ELF-1 (cell line): ENCODE measurements at places on chromosomes 5 and 9.

GRCh38 chr5:125865166-125865815, 557.9 kb upstream of the GRAMD2B start:
- DNase-seq: no peak

GRCh38 chr9:129497005-129497812, 123.7 kb downstream of the C9orf50 start:
- DNase-seq: no peak

GRCh38 chr5:151618907-151619306, 27.8 kb upstream of the FAT2 start:
- DNase-seq: no peak

GRCh38 chr9:77601476-77602099, 46.5 kb downstream of the GNA14 start:
- no peak for DNase-seq

GRCh38 chr9:75541734-75542133, 348.7 kb upstream of the PCSK5 start:
- DNase-seq: no peak

- no peak for DNase-seq
Measured at GRCh38 chr5:4384649-4385048, 755.5 kb upstream of the ADAMTS16 start.

GRCh38 chr5:125497651-125498050, 751.2 kb upstream of the ZNF608 start:
- DNase-seq: no peak

GRCh38 chr5:124408738-124409453, 337.5 kb downstream of the ZNF608 start:
- DNase-seq: no peak

DNA sequence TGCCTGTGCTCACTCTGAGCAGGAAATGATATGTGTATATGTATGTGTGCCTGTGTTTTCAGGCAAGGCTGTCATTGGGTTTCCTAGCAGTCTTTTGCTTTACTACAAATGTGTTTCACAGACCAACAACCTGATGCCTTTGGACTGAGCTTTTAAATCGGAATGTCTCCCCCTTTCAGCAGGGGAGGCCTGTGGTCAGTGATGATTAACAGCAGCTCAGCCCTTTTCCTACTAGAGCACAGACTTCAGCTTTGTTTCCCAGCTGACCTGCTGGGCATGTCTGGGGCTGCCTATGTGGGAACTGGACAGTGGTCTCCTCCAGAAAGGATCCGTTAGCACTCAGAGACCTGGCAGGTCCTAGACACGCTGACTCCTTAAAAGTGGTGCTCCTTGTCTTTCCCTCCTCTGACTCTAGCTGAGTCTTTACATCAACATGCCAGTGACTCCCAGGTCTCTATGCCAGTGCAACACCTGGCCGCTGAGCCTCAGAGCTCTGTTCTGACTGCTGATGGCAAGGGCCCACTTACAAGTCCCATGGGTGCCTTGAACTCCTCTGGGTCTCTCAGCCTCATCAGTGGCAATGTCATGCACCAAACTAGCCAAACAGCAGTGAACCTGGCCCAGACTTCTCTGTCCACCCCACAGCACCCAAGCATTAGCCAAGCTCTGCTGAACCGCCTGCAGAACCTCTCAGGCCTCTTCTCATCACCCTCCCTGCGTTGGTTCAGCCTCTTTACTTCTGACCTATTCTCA, 7.7 kb downstream of the MACROH2A1 start:
- DNase-seq: no peak

DNA sequence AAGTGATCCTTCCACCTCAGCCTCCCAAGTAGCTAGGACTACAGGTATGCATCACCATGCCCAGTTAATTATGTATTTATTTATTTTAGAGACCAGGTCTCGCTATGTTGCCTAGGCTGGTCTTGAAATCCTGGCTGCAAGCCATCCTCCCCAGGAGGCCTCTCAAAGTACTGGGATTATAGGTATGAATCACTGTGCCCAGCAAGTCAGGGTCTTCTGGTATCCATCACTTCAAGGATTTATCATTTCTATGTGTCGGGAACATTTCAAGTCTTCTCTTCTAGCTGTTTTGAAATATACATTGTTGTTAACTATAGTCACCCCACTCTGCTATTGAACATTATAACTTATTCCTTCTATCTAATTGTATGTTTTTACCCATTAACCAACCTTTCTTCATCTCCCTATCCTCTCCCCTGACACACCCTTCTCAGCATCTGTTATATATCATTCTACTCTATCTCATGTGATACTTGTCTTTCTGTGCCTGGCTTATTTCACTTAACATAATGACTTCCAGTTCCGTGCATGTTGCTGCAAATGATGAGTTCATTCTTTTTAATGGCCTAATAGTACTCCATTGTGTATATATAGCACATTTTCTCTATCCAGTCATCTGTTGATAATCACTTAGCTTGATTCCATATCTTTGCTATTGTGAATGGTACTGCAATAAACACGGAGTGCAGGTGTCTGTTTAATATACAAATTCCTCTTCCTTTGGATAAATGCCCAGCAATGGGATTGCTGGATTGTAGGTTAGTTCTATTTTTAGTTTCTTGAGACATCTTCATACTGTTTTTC, 26.4 kb downstream of the UTP15 start:
- peak; percentile 1 for DNase-seq

GRCh38 chr9:83962165-83962564, 17.9 kb downstream of the HNRNPK start:
- peak; percentile 60 for DNase-seq

DNA sequence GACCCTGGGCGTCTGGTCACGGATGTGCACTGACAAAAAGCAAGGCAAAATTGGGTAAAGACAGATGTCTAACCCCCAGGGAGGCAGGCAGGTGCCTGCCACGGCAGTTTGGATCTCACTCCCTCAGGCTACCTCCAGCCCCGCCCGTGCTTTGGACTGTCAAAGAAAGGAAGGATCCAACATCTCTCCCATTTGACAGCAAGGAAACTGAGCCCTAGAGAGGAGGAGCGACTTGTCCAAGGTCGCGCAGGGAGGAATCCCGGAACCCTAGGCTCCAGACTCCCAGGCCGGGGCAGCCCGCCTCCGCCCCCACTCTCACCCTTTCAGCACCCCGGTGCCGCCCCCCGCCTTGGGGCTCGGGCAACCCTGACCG, 376 bp downstream of the GOLGA1 start:
- no peak for DNase-seq

DNA sequence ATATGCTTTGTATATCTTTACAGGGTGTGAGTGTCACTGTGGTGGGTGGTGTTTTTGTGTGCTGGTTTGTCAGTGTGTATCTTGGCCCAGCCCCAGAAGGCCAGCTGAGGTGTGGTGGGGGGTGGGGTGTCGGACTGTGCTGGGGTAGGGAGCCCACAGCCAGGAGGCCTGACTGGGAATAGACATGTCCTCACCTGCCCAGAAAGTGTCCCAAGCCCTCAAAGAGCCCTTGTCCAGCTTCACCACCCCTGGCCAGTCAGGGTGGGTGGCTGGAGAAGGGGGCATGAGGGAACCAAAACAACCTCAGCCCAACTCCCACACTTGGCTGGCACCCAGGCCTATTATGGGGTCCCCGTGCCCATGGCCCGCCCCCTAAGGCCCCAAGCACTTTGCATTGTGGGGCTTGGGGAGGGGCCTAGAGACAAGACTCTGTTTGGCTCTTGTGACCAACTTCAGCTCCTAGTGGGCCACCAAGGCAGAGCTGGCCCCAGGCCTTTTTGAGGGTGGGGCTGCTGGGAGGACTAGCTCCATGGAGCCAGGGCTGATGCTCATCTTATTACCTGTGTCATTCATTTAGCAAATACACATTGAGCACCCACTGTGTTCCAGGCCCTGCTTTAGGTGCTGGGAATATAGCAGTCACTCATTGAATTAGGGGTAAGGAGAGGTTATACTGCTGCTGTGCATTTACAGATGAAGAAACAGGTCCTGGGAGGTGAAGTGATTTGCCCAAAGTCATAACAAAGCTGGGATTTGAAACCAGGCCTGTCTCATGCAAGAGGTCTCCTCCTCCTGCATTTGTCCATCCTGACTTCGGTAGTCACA, 56.2 kb upstream of the PSD2 start:
- no peak for DNase-seq
